ENCODE measurements at places on chromosomes 13 and 19.
A peak's percentile ranks its signal among the peaks of the same experiment; 100 is the strongest.

DNA sequence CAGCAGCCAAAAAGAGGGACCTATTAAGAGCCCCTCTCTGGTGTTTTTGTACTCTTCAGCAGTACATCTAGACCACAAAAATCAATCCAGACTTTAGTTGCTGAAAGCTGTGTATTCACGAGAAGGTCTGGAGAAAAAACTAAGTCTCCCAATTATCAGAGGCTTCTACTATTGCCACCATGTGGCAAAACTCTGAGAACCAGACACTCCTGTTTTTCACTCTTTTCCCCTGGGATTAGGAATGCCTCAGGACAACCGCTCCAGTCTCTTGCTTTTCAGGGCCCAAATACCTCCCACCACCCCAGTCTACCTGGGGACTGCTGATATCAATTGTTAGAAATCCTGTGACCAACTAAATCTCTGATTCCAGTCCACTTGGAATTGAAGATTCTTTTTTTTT lies 30.1 kb upstream of the OBI1 start:
- no peak for DNase-seq

DNA sequence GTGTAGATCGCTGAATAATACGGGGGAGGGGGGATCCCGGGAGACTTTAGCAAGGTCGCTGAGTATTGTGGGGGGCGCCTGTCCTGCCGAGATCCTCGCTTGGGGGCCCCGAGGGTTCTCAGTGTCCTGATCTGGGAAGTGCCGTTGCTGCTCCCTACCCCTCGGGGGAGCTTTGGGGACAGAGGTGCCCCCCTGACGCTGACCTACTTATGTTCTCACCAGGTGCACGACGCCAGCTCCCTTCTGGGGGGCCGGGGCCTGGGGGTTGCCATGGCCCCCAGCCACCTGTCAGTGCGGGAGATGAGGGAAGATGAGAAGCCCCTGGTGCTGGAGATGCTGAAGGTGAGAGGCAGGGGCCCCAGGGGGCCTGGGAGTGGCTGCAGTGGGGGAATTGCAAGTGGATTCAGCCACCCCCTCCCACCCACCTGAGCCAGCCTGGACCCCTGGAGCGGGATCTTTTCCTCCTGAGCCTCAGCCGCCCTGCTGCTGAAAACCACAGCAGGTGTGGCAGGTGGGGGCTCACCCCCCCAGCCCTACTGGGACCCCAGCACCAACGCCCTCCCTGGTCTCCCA lies 537 bp downstream of the NAT14 start:
- DNase-seq: no peak

GRCh38 chr13:103876571-103876970 lies 810.4 kb upstream of the SLC10A2 start:
- no peak for DNase-seq

GRCh38 chr13:31476266-31476665 lies 263.1 kb upstream of the RXFP2 start:
- DNase-seq: peak; percentile 15

All from AG09319 (cell line).